Dermis blood vessel endothelial cell (primary cell): ENCODE measurements at places on chromosomes 11 and 22.

- peak; percentile 68 for DNase-seq
These were observed 20.9 kb upstream of the MICAL2 start for GRCh38 chr11:12089473-12089872.

DNA sequence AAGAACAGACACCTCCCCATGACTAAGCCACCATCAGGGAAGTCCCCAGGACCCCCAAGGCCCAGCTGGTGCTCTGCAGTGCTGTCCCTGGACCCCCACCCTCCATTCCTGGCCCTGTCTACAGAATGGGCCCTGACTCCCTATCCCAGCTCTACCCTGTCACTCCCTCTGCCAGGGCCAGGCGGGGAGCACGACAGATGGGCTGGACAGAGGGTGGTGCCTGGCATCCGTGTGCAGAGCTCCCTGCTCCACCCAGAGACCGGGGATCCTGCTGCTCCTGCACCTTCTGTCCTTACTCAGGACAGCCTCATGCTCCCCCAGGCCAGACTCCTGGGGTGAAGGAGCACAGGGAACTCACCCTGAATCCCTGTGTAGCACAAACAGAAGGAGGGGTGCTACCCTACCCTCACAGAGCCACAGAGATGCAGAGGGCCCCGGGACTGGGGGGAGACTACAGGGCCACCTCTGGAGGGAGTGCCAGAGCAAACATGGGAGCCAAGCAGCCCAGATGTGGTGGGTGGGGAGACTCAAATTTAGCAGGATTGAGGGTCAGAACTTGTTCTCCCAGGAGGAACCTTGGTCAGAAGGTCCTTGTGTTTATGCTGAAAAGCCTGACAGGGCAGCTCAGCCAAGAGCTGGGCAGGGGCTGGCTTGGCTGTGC, 2.0 kb downstream of the ARVCF start:
- no peak for DNase-seq

GRCh38 chr22:16973591-16974297, 34.3 kb downstream of the GAB4 start:
- no peak for DNase-seq

DNA sequence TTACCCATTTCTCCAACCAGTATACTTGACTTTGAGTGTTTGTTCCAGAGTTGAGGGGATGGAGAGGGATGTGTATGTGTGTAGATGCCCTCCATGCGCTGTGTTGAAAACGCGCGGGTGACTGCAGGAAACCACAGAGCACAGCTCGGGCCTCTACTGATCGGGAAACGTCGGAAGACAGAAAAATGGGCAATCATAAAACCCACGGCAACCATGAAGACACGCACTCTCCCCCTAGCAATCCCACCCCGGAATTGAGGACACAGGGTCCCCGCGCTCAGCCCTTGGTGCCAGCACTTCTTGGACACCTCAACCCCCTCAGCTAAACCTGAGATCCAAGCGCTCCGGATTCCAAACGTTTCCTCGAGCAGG, 251 bp upstream of the UQCC3 start:
- DNase-seq: no peak

- DNase-seq: no peak
These were observed 19.6 kb downstream of the VPS37C start for GRCh38 chr11:61141601-61142028.

- peak; percentile 49 for DNase-seq
These were observed 4.5 kb upstream of the TIMP3 start for GRCh38 chr22:32796865-32797573.

DNA sequence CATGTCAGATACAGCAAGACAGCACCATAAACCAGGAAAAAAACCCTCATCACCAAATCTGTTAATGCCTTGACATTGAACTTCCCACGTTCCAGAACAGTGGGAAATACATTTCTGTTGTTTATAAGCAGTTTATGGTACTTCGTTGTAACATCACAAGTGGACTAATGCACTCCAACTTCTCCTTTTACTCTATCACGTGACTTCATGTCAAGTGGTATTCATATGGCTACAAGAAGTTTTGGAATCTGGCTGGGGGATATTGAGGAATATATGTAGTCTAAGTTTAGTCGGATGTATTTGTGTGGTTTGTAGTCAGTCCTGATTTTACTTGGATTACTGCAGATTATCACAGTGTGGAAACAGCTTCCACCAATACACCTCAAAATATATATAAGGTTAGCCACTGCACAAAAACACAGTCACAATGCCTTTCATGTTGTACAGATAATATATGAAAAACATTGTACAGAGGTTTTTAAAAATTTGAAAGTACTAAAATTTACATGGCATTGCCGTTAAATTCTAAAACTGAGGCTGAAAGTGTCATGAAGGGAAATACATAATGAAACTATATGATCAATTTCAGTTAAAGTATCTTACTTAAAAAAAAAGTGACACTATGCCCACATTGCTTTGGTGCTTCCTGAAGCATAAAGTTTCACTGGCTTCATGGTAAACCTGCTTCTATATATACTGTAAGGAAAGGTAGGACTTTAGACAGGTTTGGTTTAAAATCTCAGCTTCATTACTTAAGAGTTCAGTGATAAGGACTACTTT, 134.1 kb downstream of the CASP12 start:
- DNase-seq: no peak

- DNase-seq: no peak
These were observed 10.4 kb downstream of the OR52K2 start for GRCh38 chr11:4459500-4459899.
